ENCODE measurements at places on chromosomes 12 and 14.

DNA sequence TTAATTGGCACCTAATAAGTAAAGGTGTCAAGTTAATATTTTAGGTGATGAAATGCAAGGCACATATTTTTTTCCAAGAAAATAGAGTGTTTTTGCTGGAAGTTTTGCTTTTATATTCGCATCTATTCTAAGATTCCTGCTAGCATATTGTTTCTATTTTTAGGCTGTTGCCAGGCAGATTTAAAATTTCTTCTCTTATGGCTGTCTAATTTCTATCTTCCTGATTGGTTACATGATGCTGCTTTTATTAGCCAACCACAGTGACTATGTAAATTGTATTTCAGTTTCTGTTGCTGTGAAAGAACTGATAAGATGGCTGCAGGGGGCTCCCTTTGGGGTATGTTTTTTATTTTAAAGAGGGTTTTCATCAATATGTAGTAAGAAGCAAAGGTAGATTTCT lies 42.7 kb downstream of the ATF7IP start:
- no peak for DNase-seq

GRCh38 chr12:130592641-130593040 lies 123.5 kb downstream of the RIMBP2 start:
- no peak for DNase-seq

DNA sequence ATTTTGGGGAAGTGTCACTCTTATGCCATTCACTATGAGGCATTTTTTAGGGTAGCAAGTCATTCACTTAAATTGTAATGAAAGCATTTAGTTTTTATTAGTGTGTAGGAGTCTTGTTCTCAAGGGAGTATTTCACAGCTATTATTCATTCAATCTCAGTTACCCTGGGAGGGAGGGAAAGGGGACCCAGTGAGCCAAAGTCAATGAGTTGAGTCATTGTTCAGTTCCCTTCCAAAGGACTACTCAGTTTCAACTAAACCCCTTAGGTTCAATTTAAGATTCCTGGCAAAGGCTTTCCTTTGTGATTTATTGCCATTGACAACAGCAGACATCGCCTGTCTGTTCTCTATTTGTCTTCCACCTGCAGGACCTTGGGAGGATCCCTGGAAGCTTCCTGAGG lies 29.3 kb upstream of the RASSF8 start:
- no peak for DNase-seq

DNA sequence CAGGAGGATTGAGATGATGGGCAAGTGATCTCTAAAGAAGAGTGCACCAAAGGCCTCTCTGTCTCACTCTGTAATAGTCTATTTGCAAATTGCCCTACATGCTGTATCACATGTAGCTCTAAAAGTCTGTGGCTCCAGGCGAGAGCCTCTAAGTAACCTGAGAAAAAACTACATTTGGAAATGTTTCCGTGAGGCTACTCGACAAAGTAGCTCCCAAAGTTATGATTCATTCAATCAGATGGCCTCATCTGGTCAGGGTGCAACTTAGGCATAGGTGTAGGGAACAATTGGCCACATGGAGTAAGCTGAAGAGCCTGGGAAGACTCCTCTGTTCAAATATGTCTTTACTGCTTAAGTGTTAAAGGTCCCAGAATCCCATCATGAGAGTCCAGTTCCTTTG lies 155.4 kb upstream of the PLEKHG7 start:
- no peak for DNase-seq

DNA sequence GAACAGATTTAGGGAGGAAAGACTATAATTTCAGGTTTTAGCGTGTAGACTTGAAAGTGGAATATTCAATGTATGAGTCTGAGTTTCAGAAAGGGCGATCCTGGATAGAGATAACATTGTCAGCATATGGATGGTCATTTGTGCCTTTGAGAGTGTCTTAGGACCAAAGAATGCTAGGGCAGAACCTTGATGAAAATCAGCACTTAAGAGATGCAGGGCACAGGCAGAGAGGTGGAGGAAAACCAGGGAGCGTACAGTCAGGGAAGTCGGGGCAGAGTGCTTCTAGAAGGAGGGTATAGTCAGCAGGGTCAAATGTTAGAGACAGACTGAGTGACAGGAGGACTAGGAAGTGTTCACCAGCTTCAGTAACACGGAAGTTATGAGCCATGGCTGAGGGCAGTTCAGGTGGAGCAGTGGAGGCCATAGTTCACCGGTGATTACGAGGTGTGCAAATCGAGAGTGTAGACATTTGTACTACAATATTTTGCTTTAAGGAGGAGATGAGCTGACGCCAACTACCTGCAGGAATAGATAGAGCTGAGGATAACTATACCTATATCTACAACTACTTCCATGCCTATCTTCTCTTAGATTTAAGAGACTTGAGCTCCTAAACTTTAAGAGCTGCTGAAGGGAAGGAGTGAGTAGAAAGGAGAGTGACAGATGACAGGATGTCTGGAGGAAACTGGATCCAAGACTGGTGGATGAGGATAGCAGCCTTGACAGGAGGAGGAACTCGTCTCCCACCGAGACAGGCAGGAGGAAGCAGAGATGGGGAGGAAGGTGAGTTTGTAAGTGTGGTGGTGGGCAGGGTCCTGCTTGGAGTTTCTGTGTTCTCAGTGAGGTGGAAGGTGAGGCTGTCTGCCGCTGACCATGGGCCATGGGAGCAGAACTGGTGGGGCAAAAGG lies 6.5 kb downstream of the CBLN3 start:
- no peak for DNase-seq

- no peak for DNase-seq
These were observed 145.4 kb downstream of the TMTC2 start for GRCh38 chr12:82832096-82832495.

- DNase-seq: no peak
These were observed 2.6 kb downstream of the GPR162 start for GRCh38 chr12:6824085-6824775.

DNA sequence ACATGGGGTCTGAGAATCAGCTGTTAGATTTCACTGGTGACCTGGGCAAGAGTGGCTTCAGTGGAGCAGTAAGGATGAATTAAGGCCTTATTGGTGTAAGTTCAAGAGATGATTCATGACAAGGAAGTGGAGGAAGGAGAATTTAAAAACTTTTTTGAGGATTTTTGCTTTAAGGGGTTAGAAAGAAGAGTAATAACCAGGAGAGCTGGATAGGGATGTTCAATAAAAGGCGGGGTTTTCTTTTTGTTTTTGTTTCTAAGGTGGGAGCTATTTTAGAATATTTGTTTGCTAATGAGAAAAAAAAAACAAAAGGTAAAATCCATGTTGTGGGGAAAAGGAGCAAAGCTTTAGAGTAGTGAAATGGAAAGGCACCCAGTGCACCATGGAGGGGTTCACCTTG lies 15.2 kb upstream of the TUBA1B start:
- no peak for DNase-seq

- DNase-seq: no peak
These were observed 55.8 kb downstream of the SRRM4 start for GRCh38 chr12:119036878-119037825.

DNA sequence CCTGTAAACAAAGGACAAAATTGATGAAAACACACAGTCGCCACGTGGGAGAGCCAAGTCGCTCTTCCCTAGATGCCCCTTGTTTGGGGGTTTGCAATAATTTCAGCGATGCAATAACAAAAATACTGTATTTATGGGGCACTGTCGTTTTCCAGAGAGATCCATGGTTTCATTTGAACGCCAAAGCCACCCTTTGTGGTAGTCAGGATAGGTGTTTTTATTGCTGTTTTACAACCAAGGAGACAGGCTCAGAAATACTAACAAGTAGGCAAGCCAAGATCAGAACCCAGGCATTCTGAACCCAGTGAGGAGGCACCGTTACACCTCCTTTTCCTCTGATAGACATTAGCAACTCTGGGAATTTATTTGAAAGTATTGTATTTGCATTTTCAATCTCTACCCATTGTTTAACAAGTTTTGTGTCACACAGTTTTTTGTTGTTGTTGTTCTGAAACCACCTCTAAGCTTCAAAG lies 831 bp upstream of the BTBD7 start:
- DNase-seq: no peak

GRCh38 chr12:112466011-112466422 lies 47.3 kb downstream of the PTPN11 start:
- no peak for DNase-seq

DNA sequence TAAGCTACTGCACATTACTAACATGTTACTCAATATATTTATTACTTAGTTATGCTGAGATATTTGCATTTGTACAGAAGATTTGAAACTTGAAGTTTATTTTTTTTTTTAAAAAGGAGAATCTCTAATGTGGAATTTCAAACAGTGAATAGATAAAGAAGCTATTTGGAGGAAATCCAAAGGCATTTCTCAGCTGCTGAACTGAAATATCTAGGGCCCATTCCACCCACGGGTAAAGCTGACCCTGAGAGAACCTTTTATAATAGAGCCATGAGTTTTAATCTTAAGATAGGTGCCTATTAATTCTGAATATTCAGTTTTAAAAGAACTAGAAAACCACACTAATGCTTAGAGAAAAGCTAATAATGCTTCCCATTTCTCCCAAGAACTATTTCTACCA lies 225.4 kb upstream of the CAND1 start:
- no peak for DNase-seq

All from activated CD4-positive, CD25-positive, alpha-beta regulatory T cell (primary cell).